ENCODE measurements at places on chromosomes 12 and 14.

GRCh38 chr12:64400041-64400440, 4.2 kb upstream of the XPOT start:
- DNase-seq, result no peak

- DNase-seq, result no peak
These were observed 58.9 kb upstream of the EEA1 start for GRCh38 chr12:92987846-92988621.

DNA sequence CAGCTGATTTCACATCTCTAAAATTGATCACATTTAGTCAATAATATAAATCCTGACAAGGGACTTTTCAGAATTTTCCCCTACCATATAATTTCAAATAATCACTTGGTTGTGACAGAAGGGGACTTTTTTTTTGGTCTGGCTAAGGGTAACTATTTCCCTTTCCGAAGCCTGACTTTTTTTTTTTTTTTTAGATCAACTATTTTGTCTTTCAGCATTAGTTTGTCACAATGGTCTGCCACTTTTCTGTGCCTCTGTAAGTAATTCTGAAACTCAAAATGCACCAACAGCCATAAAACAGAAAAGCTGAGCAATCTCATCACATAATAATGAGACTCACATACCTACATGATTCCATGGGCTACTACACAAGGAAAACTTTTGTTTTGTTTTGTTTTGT, 266.4 kb downstream of the SSPN start:
- DNase-seq, result no peak

DNA sequence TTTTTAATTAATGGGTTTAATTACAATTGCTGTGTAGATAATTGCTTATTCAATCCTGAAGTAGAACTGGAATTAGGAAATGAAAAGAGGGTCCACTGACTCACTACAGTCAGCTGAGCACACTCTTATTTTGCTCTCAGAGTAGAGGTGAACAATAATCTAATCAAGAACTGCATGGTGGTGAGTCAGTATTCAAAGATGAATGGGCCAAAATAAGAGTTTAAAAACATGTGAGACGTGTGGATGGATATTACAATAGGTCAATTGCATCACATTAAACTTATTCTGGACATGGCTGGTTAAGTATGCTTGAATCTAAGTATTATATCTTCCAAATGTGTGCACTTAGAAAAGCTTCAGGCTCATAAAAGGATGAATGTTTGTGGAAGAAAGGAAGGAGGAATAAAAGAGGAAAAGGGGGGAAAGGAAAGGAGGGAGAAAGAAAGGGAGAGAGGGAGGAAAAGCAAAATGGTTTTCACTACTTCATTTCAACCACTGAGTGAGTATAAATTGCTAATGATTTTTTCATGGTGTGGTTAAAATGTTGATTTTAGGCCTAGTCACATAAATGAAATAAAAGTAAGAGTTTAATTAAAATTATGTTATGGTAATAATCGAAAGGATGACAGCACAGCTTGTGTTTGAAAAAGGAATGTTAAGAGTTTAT, 27.0 kb upstream of the EEA1 start:
- no peak for DNase-seq

DNA sequence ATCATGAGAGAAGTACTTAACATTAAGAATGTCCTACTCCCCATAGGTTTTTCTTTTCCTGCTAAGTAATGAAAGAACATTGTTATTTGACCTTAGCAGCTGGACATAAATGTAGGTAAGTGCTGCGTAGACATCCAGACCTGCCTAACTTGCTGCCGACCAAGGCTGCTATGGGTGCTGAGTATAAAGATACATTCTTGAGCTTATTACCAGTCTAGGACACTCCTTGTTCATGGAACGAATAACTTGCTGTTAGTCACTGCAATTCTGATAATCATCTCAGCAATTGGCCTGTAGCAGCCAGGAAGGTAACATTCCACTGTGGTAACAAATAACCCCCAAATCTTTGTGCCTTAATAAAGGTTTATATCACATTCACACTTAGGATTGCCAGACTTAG, 478.1 kb downstream of the VRK1 start:
- DNase-seq, result no peak

DNA sequence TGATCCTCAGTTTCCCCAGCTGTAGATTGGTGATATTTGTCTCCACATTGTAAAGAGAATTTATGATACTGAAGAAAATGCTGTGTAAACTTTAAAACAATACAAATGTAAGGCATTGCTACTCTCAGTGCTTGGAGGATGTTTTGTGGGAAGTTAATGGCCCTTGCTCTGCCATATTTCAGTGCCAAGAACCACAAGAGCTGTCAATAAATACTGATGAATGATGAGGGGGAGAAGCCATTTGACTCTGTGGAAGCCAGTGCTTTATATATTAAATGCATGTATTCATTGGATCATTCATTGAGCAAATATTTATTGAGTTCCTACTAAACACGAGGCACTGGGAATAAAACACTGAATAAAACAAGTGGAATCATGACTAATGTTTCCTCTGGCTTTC, 30.8 kb downstream of the CACNA1C start:
- DNase-seq, result no peak

DNA sequence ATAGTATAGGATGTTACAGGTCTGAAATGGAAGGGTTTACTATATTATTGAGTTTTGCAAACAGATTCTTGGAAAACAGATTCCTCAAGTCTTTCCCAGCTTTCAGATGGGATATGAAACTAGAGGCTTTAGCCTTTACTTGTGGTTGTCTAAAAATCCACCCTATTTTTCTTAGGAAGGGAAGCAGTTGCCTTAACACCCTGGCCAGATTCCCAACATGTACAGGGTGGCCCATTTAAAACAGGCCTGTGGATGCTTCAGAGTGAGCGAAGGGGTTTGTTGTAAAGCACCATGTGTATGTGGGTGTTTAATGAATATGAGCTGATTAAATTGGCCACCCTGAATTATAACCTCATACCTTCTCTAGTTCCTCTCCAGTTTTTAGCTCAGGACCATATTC, 415.9 kb downstream of the ZFP36L1 start:
- DNase-seq, result no peak

DNA sequence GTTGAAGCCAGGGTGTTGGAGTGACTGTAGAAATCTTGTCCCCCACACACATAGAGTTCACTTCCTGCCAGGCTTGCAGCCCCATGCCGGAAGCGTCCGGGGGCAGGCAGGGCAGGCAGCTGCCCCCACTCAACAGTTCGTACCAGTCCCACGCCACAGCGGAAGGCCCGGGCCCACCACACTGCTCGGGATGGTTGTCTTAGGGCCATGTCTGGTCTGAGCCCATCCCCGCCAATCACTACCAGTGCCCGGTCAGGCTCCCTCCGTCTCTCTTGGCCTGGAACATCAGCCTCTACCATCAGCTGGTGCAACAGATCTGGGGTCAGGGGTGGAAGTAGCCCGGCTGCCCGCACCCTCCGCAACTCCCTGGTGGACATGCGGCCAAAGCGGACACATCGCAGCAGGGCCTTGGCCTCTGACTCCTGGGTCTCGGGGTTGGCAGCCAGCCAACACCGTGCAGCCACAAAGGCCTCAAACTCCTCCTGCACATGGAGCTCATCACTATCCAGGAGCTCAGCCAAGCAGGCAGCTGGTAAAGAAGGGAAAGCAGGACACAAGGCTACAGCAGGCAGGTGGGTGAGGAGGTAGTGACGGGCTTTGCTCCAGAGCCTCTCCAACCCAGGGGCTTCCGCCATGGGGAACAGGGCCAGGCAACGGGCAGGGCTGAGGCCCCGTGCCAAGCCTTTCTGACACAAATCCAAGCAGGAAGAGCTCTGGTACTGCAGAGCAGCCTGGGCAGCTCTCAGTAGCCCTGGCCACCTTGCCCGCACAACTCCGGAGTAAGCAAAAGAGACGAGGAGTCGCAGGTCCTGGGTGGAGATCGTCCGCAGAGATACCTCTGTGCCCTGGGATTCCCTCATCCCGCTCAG, 5.9 kb downstream of the KLHL33 start:
- DNase-seq, result no peak

Measured in keratinocyte (primary cell).